ENCODE measurements at places on chromosomes 2 and 18.

DNA sequence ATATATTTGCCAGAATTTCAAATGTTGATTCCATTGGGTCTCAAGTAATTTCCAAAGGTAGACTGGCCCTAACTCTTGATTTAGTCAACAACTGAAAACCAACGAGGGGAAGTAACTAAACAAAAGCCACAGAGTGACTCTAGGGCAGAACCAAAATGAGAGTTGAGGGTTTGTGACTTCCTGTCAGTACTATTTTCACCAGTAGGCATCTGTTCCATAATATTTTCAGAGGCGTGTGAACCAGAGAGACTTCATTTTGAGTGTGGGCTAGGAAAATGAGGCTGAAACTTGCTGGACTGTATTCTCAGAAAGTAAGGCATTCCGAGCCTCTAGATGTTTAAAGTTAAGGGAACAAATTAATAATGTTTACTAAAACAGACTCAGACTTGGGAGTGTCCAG is 70.6 kb downstream of the GDF7 start:
- DNase-seq = no peak

GRCh38 chr18:2027756-2028155 is 543.5 kb downstream of the METTL4 start:
- no peak for DNase-seq

DNA sequence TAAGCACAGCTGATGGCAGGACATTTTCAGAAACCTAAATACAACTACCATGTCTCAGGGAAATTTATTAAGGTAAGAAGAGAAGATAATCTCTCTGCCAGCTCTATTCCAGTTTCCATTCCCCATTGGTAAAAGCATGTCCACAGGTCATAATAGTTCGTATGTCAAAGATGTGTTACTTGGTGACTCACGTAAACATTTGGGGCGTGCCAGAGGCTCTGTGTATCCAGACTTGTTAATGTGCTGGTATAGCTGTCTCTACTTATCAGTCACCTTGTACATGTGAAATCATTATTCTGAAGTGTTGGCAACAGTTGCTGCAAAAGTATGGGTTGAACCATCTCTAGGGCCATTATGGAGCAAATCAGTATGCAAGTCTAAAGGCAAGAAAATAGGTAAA is 1345.1 kb downstream of the SUCLG1 start:
- no peak for DNase-seq

DNA sequence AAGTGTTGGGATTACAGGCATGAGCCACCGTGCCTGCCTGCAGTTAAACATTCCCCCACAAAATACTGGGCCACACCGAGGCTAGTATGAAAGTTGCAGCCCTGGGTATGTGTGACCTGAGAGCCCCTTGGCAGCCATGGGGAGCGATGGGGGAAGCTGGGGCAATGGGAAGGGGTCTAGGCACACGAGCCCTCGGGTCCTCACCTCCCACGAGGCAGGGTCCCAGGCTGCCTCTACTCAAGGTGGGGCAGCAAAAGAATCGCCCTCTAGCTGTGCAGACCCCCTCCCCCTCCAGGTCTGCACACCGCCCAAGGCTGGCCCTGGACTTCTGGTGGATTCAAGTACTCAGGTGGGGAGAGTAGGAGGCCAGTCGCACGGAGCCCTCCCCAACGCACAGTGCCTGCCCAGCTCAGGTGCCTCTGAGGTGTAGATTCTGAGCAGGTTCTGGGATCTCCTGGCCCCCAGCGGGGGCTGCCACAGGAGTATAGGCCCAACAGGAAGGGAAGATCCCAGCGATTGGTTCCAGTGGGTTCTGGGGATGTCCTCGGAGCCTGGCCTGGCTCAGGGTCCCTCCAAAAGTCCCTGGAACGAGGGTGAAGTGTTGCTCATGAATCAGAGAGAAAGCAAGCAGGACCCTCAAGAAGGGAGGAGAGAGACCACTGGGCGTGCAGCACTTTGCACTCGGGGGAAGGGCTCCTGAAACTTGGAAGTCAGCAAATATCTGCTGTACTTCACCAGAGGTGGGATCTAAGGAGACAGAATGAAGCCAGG is 2.6 kb downstream of the GPR35 start:
- no peak for DNase-seq

DNA sequence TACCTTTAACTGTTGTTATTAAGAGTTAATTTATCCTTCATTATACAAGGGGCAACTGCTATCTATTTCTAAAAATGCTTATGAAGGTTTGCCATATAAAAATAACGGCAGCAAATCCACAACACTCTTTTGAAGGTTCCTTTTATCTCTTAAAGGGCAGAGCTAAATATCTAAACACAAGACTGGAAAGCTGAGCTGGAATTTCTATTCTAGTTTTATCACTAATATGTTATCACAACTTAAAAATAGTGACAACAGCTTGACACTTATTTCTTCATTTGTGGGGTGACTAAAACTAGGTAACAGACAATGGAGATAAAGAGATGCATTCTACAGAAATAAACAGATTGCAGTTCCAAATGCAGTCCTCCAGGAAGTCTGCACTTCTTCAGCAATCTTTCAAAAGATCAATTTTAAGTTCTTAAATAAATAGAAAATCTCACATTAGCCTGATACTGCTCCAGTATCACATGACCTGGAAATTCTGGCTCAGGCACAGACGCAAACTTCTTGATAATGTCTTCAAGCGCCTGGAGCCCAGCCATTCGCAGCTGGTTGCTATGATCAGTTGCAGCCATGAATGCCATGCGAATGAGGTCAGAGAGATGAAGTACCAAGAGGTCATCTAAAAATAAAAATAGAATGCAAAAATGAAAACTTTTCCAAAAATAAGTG is 54.0 kb upstream of the STRN start:
- peak; percentile 49 for DNase-seq

DNA sequence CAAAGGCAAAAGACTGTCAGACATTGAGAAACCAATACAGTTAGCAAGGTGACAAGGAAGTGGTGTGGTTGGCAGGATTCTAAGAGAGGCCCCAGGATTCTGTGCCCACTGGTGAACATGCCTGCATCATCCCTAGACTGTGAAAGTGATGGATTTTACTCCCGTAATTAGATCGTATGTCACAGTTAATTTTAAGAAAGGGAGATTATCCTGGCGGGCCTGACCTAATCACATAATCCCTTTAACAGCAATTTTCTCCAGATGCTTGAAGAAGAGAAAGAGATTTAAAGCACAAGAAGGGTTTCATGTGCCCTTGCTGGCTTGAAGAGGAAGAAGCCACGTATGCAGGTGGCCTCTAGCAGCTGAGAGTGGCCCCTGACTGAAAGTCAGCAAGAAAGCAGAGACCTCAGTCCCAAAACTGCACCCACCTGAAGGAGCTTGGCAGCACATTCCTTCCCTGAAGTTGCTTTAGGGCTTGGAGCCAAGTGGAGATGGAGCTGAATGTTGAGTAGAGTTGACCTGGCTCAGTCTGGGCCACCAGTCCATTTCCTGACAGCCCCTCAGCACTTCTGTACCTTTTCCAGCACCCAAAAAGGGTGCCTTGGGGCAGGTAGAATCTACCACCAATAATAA is 49.1 kb downstream of the GTF3C3 start:
- no peak for DNase-seq

DNA sequence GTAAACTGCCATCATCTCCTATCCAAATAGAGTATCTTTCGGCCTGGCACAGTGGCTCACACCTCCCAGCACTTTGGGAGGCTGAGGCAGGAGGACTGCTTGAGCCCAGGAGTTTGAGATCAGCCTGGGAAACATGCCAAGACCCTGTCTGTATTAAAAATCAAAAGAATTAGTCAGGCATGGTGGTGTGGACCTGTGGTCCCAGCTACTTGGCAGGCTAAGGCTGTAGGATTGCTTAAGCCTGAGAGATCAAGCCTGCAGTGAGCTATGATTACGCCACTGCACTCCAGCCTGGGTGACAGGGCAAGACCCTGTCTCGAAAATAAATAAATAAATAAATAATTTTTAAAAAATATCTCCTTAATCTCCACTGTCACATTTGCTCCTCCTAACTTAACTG is 14.7 kb upstream of the ARPC2 start:
- DNase-seq = no peak

GRCh38 chr2:725468-725867 is 48.3 kb upstream of the TMEM18 start:
- no peak for DNase-seq

- no peak for DNase-seq
Measured at GRCh38 chr18:69365658-69366057, 35.0 kb upstream of the DOK6 start.

GRCh38 chr2:237201461-237202287 is 116.0 kb downstream of the COPS8 start:
- DNase-seq = peak; percentile 90

GRCh38 chr18:59665057-59666006 is 31.9 kb downstream of the CCBE1 start:
- no peak for DNase-seq

- no peak for DNase-seq
Measured at GRCh38 chr2:7693246-7694075, 776.2 kb downstream of the RNF144A start.

DNA sequence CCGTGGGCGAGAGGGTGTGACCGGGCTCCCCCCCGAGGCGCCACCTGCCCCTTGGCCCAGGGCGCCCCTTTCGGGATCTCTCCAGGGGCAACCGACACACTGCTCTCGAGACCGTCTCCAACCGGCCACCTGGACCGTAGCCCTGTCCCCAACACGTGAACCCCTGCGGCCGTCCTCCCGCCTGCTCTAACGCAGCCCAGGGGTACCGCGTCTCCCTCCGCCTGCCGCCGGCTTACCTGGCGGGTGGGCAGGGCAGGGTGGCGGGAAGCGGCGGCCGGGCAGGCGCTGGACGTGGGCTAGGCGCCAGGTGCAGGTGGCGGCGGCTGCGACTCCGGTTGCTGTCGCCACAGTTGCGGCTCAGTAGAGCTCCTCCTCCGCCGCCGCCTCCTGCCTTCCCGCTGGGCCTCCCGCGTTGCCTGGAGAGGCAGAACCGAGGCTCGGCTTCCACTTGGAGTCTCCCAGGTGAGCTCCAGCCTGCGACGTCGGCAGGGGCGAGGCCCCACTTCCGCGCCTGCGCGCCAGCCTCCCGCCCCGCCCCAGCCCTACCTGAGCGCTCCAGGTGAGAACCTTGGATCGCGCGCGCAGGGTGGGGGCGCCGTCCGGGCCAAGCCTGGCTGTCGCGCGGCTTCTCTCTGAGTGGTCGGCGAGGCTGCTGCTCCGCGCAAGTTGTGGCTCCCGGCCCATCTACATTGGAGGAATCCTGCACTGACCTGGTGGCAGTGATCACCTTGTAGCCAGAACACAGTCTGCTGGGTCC is at the start of gene GALNT3:
Gene GALNT3, minus strand, starts transcription at position 469 of the 757 bp plus-strand sequence. CDS start 23,547 bp downstream, outside the sequence.
- DNase-seq = no peak

DNA sequence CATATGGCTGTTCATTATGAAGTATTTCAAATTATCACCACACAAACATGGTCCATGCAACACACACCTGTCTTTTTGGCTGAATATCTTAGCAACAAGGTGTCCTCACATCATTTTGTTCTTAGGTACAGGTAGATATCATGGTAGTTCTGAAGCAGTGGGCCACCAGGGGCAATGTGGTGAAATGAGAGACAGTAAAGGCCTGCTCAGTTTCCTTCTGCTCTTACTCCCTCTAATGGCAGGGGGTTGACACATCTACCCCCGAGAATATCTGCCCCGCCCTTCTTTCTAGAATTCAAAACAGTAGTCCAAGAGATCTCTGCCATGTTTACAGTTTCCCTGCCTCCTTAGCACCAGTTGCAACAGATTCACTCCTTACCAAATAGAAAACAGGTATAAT is 147.0 kb upstream of the KLHL14 start:
- DNase-seq = peak; percentile 35

DNA sequence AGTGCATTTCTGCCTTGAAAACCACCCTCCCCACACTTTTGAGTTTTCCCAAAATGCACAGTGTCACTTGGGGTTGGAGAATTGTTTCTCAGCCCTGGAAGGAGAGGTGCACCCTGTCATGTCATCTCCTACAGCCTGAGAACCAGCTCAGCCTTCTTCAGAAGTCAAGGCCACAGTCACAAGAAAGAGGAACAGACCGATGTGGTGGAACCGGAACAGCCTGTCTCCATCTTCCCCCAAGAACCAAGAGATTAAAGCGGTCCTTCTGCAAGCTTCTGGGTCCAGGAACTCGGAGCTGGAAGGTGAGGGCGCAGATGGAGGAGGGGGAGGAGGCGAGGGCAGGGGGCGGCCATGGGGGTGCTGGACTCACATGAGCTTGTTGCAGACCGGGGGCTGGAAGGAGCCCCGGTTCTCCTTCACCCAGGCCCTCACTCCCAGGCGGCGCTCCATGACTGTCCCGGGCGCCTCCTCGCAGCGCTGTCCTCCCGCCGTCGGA is 248 bp downstream of the HAAO start:
- DNase-seq = no peak

DNA sequence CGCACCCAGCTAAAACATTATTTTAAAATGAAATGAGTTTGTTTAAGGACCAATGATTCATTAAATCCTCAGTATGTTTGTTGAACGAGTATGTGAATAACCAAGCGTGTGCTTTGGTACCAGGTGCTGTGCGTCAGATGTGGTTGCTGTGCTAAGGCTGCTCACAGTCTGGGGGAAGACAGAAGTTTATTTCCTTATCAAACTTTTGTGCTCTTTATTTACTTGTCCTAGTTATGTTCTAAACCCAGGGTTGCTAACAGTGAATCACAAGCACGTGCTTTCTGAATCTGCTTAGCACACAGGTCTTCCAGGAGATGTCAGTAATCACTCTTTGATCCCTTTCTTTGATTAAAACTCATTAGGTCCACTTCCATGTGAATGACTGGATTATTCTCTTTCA is 37.0 kb downstream of the RAPGEF4 start:
- no peak for DNase-seq

GRCh38 chr18:63562284-63562683 is 20.1 kb downstream of the SERPINB12 start:
- DNase-seq = no peak

GRCh38 chr2:72778410-72778809 is 47.4 kb downstream of the EXOC6B start:
- no peak for DNase-seq

GRCh38 chr2:1688161-1688560 is 56.2 kb downstream of the PXDN start:
- DNase-seq = no peak

DNA sequence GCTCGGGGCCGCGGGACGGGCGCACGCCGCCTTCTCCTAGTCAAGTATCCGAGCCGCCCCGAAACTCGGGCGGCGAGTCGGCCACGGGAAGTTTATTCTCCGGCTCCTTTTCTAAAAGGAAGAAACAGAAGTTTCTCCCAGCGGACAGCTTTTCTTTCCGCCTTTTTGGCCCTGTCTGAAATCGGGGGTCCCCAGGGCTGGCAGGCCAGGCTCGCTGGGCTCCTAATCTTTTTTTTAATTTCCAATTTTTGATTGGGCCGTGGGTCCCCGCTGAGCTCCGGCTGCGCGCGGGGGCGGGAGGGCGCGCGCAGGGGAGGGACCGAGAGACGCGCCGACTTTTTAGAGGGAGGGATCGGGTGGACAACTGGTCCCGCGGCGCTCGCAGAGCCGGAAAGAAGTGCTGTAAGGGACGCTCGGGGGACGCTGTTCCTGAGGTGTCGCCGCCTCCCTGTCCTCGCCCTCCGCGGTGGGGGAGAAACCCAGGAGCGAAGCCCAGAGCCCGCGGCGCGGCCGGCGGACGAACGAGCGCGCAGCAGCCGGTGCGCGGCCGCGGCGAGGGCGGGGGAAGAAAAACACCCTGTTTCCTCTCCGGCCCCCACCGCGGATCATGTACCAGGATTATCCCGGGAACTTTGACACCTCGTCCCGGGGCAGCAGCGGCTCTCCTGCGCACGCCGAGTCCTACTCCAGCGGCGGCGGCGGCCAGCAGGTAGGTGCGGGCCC is 617 bp downstream of the FOSL2 start:
- peak; percentile 57 for DNase-seq

GRCh38 chr2:66994654-66995053 is 402.5 kb upstream of the ETAA1 start:
- no peak for DNase-seq

GRCh38 chr2:42804891-42805290 is 12.5 kb upstream of the HAAO start:
- DNase-seq = no peak

All from urothelium cell line (cell line).